Right forelimb (tissue), 1 donor: ENCODE measurements at places on chromosomes 7 and 10.
A peak's percentile ranks its signal among the peaks of the same experiment; 100 is the strongest.

- DNase-seq: peak; percentile 86
Measured at GRCh38 chr10:22714479-22715289, at the start of gene PIP4K2A. PIP4K2A (minus strand) TSS chr10:22714578; CDS start chr10:22714326, 252 bp downstream.

- no peak for DNase-seq
Measured at GRCh38 chr10:133011882-133012281, 69.5 kb upstream of the CFAP46 start.

GRCh38 chr7:157502701-157503111 is 165.9 kb downstream of the DNAJB6 start:
- DNase-seq: no peak

GRCh38 chr10:43197834-43198681 is 59.8 kb downstream of the CSGALNACT2 start:
- DNase-seq: no peak

- no peak for DNase-seq
Measured at GRCh38 chr7:142420554-142421362, 162.9 kb upstream of the PRSS58 start.

GRCh38 chr10:6625428-6625827 is 45.4 kb upstream of the PRKCQ start:
- DNase-seq: no peak

- DNase-seq: no peak
Measured at GRCh38 chr7:127578711-127579275, 6.6 kb downstream of the GCC1 start.

GRCh38 chr7:128035712-128036111 is 4.5 kb upstream of the LRRC4 start:
- no peak for DNase-seq

- peak; percentile 66 for DNase-seq
Measured at GRCh38 chr10:129191797-129192196, 275.2 kb upstream of the MGMT start.

- DNase-seq: peak; percentile 27
Measured at GRCh38 chr7:149866779-149867447, 6.9 kb upstream of the ATP6V0E2 start.

DNA sequence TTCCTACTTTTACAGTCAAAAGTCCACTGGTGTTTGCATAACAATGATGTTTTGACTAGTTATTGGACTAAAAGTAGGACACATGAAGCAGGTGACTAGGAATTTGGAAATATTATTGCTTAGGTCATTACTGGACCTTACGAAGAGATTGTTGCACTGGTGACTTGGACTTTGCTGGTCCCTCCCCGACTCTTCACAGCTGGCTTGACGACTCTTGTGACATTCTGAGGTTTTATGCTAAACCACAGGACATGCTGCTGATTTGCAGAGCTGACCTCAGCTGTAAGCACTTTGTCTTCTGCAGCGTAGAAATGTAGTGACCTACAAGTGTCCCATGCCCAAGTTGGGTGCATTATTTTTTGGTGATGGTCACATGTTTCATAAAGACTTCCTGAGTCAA is 21.9 kb downstream of the PCBD1 start:
- DNase-seq: no peak

GRCh38 chr10:11895598-11895997 is 72.4 kb downstream of the PROSER2 start:
- no peak for DNase-seq

DNA sequence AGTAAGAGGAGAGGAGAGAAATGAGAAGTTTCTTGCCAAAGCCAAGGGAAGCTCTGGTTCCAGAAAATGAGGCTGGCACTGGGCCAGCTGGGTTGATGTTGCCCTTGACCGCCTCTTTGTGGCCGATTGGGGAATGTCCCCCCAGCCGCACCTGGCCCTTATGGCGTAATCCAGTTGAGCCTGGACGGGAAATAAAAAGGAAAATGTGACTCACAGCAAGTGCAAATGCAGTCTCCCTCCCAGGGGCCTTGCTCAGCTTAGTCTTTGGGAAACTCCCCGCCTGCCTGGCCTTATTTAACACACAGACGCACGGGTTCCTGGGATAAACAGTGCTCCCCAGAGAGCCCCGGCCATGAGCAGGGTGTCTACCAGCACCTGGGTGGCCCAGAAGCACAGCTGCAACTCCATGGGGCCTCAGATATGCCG is 174.8 kb downstream of the KIAA1217 start:
- peak; percentile 93 for DNase-seq

DNA sequence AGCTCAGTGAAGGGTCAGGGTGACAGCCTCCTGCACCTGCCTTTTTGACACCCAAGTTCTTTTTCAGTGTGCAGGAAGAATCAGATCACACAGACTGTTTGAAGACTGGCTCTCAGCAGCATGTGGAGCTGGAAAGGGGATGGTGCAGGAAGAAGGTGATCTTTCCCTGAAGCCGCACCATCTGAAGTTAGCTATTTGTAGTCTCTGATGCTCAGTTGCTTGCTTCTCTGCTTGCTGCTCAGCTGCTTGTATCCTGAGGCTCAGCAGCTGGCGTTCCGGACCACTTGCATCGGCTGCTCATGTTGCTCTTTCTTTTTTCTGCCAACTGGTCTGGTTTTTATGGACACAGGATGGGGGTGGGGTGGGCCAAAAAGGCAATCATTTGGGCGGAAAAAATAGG is 15.8 kb upstream of the DNMBP start:
- DNase-seq: peak; percentile 69

DNA sequence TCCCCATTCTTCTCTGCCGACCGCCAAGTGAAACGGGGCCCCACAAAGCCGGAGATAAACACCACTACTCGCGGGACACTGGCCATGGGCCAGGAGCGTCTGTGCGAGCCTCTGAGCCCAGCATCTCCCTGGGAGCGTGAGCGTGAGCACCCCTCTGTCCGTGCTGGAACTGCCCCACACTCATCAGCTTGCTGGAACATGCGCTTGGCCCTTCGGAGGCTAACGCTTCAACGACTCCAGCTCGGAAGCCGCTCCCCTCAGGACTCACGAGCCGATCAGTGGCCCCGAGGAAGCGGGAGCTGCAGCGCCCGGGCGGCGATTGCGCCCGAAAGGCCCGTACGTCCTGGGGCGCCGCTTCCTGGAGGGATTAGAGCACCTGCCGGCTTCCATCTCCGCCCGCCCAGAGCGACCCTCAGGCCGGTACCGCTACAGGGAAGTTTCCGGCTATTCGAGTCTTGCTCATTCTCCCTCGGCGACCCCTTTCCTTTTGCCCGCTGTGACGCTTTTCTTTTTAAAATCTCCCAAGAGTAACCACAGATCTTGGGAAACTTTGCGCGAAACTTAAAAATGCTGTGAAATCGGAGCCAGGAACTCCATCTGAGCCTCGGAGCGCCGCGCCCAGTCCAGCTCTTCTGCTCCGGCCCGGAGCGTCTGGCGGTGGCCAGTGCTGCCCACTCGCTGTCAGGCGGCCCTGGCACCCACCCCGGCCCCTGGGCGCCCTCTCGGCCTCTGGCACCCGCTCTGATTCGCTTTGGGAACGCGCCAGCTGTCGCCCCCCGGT is 1.0 kb downstream of the TLL2 start:
- no peak for DNase-seq

- DNase-seq: no peak
Measured at GRCh38 chr10:101063548-101064414, 2.0 kb downstream of the KAZALD1 start.

GRCh38 chr10:70122742-70123141 is 9.9 kb downstream of the AIFM2 start:
- DNase-seq: no peak

DNA sequence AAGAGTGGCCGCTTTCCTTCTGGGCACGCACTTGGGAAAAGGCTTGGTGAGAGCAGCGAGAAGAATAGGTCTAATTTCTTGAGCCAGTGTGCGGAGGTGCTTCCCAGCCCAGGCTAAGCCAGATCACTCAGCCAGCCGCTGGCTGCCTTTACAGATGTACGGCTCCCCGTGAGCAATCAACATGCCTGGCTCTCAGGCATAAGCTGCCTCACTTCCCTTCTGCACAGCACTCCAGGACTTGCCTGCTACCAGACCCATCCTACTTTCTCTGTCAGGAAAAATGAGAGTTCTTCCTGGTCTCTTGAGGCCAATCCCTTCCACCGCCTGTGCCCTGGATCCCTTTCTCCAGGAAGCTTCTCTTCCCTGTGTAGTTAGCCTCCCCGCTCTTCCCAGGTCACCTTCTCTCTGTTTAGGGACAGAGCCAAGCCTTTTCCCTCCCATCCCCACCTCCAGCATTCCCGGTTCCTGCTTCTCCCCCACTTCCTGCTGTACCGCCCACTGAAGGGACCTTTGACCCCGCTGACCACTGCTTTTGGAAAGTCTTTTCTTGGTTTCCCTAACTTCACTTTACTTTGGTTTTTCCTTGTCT is 1.1 kb upstream of the ACTR3C start:
- peak; percentile 44 for DNase-seq

DNA sequence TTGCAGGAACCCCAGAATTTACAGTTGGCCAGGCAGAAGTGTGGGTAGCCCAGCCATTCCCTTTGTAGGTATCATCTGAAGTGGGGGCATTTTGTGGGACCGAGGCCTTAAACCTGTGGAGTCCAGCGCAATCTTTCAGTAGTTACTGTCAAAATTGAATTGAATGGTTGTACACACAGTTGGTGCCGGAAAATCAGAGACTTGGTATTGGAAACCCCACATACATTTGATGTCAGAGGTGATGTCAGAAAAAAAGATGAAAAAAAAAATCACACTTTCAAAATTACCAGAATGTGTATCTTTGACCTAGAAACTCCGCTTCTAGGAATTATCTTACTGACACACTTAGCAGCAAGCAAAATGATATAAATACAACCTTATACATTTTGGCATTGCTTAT is 153.8 kb upstream of the PLXNA4 start:
- DNase-seq: no peak

GRCh38 chr10:93568105-93568390 is 1.6 kb downstream of the FFAR4 start:
- DNase-seq: no peak

- peak; percentile 66 for DNase-seq
Measured at GRCh38 chr10:1109795-1110673, 53.8 kb downstream of the WDR37 start.

DNA sequence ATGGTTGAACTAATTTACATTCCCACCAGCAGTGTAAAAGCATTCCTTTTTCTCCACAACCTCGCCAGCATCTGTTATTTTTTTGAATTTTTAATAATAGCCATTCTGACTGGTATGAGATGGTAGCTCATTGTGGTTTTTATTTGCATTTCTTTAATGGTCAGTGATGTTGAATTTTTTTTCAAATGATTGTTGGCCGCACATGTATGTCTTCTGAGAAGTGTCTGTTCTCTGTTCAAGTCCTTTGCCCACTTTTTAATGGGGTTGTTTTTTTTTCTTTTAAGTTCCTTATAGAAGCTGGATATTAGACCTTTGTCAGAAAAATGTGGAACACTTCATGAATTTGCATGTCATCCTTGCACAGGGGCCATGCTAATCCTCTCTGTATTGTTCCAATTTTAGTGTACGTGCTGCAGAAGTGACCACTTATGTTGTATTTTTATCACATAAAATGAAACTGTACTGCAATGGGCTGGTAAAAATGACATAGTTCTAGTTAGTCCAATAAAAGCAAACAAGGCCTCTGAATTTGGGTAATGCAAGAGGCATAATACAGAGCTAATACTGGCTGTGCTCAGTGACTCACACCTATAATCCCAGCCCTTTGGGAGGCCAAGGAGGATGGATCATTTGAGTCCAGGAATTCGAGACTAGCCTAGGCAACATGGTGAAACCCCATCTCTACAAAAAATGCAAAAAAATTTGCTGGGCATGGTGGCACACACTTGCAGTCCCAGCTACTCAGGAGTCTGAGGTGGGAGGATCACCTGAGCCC is 70.3 kb downstream of the ABI1 start:
- no peak for DNase-seq

DNA sequence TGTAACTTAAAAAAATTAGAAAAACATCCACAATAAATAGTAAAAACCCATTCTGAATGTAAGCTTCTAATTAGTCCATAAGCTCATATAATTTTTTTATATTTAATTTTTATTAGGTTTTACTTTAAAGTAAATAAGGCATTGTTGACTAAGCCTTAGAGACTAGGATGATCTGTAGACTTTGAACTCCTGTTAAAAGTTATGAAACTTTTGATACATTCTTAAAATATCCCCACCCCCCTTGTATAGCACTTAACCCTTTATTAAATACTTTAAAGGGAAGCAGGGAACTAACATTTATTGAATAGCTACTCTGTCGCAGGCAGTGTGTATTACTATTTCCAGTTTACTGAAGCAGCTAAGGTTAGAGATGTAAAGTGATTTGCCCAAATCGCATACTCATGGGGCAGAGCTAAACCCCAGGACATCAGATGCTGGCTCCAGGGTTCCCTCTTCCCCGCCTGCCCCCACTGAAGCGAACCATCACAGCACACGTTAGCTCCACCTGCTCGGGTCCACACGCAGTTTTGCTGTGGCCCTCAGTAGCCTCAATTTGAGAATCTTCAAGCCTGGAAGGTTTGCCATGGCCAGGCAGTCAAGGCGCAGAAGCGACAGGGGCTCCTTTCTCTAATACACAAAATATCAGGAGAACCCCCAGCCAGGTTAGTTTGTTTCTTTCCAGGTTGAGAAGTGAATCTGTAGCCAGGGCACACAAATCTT is 762 bp downstream of the PON1 start:
- DNase-seq: no peak

DNA sequence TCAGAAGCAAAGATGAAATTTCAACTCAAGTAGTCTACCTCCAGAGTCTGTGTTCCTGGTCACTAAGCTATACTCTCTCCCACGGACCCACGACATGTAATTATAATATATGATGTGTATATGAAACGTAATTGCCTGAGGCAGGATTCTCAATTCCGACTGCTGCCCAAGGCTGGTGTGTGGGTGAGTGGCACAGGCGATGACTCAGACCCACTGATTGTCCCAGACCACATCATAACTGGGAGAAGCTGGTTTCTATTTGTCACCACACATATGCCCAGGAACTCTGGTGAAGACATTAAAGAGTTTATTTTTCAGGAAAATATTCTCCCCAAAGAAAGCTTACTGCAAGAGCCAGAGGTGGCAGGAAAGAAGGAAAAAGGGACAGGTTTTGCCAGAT is 219.3 kb downstream of the JAZF1 start:
- DNase-seq: no peak

DNA sequence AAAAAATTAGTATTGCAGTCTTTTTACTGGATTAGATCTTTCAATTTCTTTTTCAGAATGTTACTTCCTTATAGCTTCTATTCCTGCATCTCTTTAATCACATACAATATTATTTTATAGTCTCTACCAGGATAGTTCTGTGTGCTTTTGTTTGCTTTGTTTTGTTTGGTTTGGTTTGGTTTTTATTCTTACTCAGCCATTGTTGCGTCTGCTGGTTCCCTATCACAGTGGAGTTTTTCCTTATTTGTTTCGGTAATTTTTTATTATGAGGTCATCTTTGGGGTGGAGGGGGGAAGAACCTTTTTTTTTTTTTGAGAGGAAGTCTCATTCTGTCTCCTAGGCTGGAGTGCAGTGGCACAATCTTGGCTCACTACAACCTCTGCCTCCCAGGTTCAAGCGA is 9.0 kb upstream of the BAIAP2L1 start:
- no peak for DNase-seq
